ENCODE measurements at places on chromosomes 5 and 9. TPM values are rescaled to one million over a fixed set of nuclear protein-coding genes. Genes with fewer than 3 reads are reported as not detected.
A peak's percentile ranks its signal among the peaks of the same experiment; 100 is the strongest.

- DNase-seq = no peak
Observed at GRCh38 chr5:69074664-69075521, 18.9 kb upstream of the SLC30A5 start.

DNA sequence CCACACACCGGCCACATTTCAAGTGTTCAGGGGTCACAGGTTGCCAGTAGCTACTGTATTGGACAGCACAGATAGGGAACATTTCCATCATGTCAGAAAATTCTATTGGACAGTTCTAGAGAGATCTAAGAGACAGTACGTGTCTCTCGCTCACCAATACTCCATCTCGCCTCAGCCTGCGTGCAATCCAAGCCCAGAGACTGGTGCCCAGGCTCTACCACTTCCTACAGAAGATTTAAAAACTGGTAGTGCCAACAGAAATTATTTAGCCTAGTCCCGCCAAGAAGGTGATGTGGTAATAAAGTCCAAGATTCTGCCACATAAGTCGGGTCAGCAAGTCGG is 390 bp upstream of the SNX2 start:
- DNase-seq = no peak

DNA sequence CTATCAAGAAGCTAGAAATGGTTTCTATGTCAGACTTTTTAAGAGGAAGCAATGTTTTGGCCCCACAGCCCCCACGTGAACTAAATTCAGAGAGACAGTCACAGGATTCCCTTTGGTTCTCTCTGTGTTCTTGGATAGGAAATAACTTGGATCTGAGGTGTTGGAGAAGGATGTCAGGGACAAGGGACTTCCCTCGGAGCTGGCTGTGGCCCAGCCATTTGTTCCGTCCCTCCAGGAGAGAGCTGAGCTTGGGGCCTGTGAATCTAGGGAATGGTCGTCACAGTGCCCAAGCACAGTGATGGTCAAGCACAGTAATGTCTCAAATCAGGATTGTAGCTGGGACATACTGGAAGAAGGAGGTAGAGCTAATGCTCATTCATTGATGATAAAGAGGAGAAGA is 2.0 kb downstream of the C7 start:
- no peak for DNase-seq

DNA sequence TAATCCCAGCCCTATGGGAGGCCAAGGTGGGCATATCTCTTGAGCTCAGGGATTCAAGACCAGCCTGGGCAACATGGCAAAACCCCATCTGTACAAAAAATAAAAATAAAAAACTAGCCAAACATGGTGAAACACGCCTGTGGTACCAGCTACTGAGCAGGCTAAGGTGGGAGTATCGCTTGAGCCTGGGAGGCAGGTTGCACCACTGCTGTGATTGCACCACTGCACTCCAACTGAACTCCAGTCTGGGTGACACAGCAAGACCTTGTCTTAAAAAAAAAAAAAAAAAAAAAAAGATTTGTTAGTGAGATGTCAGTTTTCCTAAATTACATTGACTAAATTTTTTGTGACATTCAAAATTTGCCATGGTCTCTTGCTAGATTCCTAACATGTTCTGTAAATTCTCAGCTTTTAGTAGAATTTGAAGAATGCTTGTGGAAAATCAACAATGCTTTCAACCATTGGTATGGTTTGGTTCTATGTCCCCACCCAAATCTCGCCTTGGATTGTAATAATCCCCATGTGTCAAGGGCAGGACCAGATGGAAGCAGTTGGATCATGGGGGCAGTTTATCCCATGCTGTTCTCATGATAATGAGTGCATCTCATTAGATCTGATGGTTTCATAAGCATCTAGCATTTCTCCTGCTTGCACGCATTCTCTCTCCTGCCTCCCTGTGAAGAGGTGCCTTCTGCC is 236.1 kb downstream of the ARRDC3 start:
- no peak for DNase-seq

GRCh38 chr9:86713970-86714369 is 233.3 kb downstream of the GAS1 start:
- no peak for DNase-seq

GRCh38 chr5:115295777-115296123 is 704 bp downstream of the CCDC112 start:
- no peak for DNase-seq

DNA sequence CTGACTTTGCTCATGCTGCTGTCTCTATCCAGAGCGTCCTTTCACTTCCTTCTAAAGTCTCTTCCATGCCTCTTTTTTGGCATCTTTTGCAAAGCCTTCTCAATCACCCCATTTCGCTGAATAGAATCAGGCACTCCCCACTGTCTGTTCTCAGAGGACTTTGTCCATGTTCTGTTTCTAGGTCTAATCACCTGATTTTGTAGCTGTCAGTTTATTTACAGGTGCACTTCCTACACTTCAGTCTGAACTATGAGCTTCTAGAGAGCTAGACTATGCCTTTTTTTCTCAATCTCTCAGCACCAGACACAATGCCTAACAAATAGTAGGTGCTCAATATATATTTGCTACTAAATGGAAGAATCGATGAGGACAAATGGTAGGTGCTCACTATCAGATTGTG is 29.9 kb downstream of the TLR4 start:
- no peak for DNase-seq

GRCh38 chr9:89654025-89654662 is 49.3 kb downstream of the GADD45G start:
- DNase-seq = no peak

- DNase-seq = no peak
Observed at GRCh38 chr9:103304797-103305196, 309.7 kb downstream of the CYLC2 start.

DNA sequence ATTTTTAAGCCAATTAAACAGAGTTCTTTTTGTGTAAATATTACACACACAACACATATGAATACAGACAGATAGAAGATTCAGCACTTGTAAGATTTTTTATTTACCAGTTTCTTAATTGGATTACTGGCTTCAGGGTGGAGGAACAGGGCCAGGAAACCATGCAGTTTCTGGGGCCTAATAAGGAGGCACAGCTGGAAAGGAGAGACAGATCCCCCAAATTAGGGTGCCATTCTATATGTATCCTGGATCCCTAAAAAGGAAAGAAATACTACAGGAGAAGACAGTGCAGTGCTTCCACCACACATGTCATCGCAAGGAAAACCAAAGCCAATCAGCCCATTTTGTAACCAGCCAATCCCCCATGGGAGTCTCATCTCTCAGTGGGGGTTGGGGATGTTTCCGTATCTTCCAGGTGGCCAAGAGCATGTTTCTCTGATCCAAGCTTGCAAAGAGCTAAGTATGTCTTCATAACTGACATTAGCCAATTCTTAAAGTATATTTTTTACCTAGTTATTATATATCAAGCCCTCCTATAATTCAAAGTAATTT is 15.8 kb upstream of the ABO start:
- no peak for DNase-seq

DNA sequence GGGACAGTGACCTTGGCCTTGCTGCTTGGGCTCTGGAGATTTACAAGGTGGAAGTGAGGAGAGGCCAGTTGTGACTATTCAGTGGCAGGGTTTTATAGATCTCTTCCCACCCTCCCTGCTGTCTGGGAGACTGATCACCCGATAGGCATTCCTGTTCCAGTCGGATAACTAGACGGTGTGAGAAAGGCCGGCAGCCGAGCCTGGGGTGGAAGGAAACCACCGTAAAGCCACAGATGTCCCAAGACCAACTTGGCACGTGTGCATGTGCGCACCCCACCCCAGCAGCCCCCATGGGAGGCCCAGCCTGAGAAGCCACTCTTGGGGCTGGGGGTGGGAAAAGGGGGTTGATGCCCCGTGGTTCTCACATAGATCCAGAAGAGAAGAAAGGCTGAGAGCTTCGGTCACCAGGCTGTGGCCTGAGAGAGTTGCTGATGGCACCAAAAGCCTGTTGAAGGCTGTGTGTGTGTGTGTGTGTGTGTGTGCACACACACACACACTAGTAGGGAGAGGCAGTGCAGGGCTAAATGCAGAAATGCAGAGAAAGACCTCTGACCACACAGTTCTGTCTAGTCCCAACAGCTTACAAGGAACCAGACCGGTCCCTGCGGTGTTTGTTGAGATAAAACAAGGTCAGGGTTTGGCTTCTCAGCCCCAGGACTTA is 225.8 kb downstream of the FANCC start:
- no peak for DNase-seq

- peak; percentile 61 for DNase-seq
Observed at GRCh38 chr5:138177941-138178515, 402 bp downstream of the BRD8 start.

DNA sequence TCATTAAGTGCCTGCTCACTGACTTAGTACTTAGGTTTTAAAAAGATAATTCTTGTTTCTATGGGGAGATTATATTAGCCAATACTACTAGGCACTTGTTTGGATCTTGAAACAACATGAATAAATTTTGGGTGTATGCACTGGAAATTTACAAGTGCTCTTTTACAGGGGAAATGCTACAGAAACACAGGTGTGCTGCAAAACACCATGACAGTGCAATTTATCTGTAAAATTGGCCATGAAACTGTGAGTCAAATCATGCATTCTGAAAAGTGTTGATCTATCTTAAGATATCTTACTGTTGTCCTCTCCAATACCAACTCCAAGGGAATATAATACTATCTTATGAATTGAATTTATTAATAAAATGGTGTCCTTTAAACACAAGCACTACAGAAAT is 12.1 kb upstream of the PCDHB1 start:
- DNase-seq = no peak

DNA sequence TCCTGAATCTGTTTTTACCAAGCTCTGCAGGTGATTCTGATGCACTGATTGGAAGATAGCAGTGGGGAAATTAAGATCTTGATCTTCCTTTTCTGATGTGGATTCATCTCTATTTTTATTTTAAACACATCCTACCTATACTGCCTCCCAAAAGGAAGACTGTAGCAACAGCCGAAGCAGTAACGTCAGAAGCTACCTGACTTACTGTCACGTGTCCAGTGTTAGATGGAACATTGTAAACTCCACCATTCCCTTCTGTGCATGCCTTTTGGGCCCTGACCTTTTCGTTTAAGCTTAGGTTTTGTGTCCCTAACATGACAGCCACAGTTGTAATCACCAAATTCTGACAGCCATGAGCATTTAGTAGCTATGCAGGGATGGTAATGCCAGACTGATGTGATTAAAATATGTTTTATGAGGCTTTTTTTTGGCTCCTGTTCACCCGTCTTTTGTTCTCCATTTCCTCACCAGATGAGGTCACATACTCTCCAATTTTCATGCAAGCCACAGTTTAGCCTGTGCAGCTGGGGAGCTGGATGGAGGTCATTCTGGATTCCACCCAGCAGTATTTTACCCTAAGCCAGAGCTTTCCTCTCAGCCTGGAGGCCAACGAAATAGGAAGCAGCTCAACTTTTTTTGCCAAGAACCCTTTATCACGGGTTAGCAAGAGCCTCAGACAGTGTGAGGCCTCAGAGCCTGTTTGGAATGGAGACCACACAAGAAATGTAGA is 15.6 kb upstream of the FOXD1 start:
- peak; percentile 56 for DNase-seq

DNA sequence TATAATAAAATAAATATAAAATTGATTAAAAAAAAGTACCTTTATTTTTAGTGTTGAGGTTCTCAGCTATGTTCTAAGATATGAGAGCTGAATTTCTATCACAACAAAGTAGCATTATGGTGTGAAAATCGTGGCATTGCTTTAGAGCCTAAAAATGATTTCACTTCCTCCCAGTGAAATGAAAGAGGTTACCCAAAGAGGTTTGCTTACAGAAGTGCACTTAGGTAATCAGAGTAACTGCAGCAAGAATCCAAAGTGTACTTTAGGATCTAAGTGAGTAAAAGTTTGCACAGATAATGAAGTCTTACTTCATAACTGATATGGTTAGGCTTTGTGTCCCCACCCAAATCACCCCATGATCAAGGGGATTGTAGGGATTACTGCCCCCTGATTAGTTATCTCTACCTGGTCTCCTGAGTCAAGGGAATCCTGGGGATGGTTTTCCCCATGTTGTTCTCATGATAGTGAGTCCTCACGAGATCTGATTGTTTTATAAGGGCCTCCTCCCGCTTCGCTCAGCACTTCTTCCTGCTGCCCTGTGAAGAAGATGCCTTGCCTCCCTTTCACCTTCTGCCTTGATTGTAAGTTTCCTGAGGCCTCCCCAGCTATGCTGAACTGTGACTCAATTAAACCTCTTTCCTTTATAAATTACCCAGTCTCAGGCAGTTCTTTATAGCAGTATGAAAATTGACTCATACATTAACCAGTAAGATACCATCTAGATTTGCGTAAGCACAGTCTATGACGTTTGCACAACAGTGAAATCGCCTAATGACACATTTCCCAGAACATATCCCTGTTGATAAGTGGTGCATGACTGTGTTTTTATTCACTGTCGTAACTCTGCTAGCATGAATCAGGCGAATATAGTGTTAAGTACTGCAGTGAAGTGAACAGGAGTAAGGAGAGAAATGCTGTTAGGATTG is 40.3 kb upstream of the LRRC70 start:
- DNase-seq = no peak

DNA sequence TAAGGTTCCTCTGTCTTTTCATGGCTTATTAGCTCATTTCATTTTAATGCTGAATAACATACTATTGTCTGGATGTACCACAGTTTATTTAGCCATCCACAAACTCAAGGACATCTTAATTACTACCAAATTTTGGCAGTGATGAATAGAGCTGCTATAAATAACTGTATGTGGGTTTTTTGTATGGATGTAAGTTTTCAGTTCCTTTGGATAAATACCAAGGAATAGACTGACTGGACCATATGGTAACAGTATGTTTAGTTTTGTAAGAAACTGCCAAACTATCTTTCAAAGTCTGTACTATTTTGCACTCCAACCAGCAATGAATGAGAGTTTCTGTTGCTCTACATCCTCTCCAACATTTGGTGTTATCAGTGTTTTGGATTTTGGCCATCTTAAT is 38.7 kb downstream of the SCAMP1 start:
- no peak for DNase-seq

DNA sequence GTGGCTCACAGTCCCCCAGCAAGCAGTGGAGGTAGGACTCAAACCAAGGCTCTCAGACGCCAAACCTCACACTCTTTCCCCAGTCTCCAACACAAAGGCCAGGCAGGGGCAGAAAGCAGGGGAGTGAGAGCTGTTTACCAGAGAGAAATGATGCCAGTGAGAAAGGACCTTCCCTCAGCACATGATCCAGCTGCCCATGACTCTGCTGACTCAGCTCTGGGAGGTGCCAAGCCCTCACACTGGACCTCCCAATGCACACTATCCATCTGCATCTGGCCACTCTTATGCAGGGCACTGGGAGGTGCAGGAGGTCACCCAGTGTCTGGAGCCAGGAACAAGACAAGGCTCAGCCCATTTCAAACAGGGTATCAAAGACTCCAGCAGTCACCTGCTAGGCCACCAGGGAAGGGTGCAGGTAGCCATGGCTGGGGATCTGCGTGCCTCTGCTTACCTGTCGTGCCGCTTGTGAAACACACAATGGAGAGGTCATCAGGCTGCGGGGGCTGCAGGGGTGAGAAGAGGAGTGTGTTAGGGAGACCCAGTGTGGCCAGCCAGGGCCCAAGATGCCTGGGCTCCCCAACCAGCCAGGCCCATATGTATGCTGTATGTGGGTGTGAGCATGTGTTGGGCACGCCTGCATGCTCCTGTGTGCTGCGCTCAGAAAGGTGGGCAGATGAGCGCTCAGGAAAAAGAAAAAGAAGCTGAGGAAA is 26.3 kb downstream of the ACSL6 start:
- no peak for DNase-seq

The PTPRD gene
- 6.3 TPM for total RNA-seq

The RGS14 gene
- 6.7 TPM for total RNA-seq

The FABP6 gene
- 3.1 TPM for total RNA-seq

The MYOT gene
- not detected for total RNA-seq

The EFNA5 gene
- total RNA-seq = 0.67 TPM

The S100Z gene
- 0.42 TPM for total RNA-seq

The F2RL1 gene
- total RNA-seq = 1.7 TPM

The SLC27A6 gene
- 68.0 TPM for total RNA-seq

The PKD2L2 gene
- total RNA-seq = 0.50 TPM

The GRIA1 gene
- total RNA-seq = 0.12 TPM

The TMEM171 gene
- not detected for total RNA-seq

Data from adrenal gland (tissue), 19 donors.